Stimulated activated CD4-positive, alpha-beta T cell treated with anti-CD3 and anti-CD28 coated beads, Interleukin-1b, Interleukin-23, amount 100 ng/mL, for 1 hour (primary cell): ENCODE measurements at places on chromosomes 11 and 22.

DNA sequence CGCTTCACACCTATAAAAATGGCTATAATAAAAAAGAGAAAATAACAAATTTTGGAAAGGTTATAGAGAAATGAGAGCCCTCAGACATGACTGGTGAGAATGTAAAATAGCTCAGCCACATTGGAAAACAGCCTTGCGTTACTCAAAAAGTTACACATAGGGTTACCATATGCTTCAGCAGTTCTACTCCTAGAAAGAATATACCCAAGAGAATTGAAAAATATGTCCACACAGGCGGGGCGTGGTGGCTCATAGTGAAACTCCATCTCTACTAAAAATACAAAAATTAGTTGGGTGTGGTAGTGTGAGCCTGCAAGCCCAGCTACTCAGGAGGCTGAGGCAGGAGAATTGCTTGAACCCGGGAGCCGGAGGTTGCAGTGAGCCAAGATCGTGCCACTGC lies 7.6 kb upstream of the JHY start:
- no peak for DNase-seq

DNA sequence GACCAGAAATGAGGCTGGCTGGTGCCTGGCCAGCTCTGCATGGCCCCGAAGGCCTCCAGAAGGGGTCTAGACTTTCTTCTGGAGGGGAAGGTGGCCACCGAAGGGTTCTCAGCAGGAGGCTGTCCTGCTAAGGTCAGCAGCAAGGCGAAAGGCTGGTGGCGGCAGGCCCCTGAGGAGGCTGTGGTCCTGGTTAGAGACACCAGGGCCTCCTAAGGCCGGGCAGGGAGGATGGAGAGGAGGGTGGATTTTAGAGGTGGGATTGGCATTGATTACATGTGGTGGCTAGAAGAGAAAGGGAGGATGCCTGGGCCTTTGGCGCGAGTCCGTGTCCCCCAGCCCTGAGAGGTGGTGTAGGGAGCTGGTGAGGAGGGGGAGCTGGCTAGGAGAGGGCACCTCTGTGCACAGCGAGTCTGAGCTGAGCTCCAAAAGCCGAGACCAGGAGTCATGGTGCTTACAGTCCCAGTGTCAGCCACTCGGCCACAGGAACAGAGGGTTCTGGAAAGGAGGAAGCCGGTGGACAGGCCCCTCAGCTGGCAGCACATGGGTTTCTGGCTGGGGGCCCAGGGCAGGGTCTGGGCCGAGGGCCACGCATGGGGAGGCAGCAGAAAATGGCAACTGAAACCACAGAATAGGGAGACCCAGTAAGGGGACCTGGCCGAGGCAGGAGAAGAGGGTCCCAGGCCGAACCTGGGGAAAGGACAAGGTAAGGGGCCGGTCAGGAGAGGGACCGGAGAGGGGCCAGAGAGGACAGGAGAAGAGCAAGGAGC lies 2.5 kb downstream of the FERMT3 start:
- DNase-seq, result no peak

GRCh38 chr11:95688501-95689222 lies 100.9 kb downstream of the FAM76B start:
- DNase-seq, result no peak

- DNase-seq, result no peak
Measured at GRCh38 chr11:103546236-103546635, 437.0 kb downstream of the DYNC2H1 start.

- no peak for DNase-seq
Measured at GRCh38 chr22:19107730-19108074, 14.5 kb downstream of the DGCR2 start.

- DNase-seq, result no peak
Measured at GRCh38 chr11:85886089-85887056, 31.2 kb downstream of the CCDC83 start.

DNA sequence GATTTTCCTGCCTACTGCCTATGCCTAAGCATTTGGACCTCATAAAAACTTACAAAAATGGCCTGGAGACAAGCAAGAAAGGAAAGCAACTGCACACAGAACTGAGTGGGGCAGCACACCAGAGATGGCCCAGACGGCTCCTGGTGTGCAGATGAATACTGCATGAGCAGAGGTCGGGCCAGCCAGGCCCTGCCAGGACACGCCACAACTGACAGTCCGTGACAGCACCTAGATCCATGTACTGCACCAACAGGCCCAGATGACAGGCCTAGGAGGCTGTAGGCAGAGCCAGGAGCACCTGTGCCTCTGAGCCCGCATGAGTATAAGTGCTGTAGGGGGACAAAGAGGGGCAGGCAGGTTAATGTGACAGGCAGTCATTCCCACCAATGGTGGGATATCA lies 160.2 kb downstream of the IGLL1 start:
- no peak for DNase-seq
